Coronary artery (tissue), 2 donors: ENCODE measurements at places on chromosomes 4 and X.

- DNase-seq, result no peak
Measured at GRCh38 chr4:105430811-105431210, 43.1 kb downstream of the PPA2 start.

GRCh38 chrX:106588801-106589200, 23.0 kb upstream of the RADX start:
- DNase-seq, result no peak

DNA sequence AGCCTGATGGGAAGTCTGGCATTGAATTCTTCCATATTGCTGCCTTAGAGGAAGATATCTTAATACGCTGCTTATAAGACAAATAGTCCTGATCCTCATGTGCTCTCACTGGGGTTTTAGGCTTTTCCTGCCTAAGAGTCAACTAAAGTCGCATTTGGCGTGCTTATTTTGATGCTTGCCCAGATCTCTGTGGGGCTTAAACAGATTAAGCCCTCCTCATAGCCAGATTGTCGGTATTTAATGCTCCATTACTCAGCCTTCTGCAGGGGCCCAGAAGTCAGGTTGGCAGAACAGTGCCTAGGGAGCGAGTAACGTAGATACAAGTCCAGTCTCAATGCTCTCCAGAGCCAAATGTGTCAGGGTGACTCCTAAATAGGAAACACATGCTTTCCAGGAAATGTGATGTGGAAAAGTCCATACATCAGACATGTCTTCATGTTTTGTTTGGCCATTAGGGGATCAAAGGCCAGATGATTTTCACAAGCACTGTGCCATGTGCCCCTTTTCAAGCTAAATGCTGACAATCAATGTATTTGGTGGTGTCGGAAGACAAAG, 262.8 kb downstream of the PRDM5 start:
- no peak for DNase-seq

GRCh38 chr4:158906073-158906472, 137.2 kb downstream of the FNIP2 start:
- no peak for DNase-seq

DNA sequence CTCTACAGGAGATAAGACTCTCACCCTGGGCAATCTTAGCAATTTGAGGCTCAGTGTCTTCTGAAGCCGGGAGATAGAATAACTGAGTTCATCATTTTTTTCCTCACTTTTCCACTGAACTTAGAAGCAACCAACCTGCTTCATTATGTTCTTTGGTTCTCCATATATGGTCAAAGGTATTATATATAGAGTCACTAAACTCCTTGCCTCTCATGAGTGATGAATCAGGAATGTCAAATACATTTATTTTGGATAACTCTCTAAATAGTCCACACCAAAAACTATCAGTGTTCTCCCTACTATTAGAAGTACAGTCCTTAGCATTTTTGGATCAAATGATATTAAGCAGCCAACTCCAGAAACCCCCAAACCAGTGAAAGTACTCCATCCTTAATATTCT, 421.5 kb upstream of the EPHA5 start:
- no peak for DNase-seq

GRCh38 chr4:125244848-125245450, 69.8 kb upstream of the FAT4 start:
- no peak for DNase-seq

GRCh38 chr4:145709843-145710242, 29.9 kb downstream of the C4orf51 start:
- no peak for DNase-seq

- DNase-seq, result no peak
Measured at GRCh38 chr4:67701517-67701850, 529 bp upstream of the UBA6 start.

DNA sequence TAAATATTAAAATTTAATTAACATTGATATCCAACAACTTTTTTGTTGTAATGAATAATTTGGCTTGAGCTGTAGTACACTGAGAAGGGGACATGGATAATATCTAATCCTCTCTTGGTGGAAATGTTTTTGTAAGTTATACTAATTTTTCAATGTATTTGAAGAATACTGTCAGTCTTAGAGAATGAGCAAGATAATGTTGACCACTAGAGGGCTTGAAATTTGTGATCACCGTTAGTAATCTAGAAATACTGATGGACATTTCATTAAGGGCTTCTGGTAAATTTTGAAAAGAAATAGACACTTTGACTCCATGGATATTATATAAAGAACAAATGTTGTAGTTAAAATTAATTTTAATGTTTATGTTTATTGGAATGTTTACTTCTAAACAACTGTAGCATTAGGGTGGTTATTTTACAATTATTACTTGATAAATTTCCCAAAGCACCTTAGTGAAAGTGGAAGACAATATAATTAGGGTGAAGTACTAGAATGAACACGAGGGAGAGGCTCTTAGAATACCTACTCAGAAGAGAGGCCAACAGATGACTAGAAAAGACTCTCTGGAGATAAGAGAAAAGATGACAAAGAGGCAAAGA, 20.0 kb upstream of the CAMK2D start:
- DNase-seq, result no peak

DNA sequence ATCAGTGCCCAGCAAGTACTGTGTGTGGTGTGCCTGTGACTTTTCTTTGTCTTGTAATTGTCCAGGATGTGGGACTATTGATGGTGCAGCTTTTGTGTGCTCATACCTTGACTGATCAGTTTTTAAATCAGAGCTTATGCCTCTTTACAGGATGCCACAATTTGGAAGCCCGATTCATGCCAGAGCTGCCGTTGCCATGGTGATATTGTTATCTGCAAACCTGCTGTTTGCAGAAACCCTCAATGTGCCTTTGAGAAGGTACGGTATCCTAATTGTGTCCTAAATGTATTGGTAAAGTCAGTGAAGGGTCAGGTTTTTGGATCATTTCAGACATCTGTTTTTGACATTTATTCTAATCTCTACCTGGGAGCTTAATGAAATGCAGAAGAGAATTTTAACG, 180.2 kb downstream of the FRAS1 start:
- DNase-seq, result no peak

DNA sequence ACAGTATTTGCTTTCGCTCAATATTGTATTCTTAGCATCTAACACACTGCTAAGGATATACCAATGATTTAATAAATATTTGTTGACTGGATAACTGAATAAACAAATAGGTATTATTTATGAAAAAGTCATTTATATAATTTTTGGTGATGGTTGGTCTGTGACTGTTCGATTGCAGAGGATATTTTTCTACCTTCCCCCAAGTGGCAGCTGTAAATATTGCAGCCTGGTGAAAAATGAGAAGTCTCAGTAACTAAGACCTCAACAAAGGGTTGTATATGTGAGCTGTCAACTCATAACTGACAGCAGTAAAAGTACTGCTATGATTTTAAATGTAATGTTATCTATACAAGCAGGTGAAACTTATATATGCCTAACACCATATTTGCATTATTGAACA, 36.0 kb downstream of the HTR2C start:
- DNase-seq, result no peak

GRCh38 chrX:133676344-133677122, 261.2 kb upstream of the GPC4 start:
- no peak for DNase-seq

GRCh38 chr4:106864231-106864630, 171.9 kb downstream of the DKK2 start:
- DNase-seq, result no peak
